Activated CD4-positive, alpha-beta T cell treated with anti-CD3 and anti-CD28 coated beads, Interleukin-2, amount 50 U/mL, for 4 hours (primary cell): ENCODE measurements at places on chromosomes 4 and X.

DNA sequence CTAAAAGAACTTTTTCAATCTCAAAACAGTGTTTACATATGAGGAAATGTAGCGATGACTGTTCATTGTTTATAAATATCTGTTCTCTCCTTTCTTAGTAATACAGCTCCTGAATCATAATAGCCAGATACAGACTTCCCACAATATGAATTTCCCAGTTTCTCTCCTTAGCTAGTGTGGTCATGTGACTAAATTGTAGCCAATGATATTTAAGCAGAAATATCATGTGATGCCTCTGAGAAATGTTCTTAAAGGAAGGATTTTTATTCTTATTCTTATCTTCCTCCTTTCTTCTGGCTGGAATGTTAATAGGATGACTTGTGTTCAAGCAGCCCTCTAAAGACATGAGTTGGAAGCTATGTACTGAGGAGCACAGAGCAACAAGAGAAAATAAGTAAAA is 383.7 kb upstream of the ATOH1 start:
- DNase-seq, result no peak

DNA sequence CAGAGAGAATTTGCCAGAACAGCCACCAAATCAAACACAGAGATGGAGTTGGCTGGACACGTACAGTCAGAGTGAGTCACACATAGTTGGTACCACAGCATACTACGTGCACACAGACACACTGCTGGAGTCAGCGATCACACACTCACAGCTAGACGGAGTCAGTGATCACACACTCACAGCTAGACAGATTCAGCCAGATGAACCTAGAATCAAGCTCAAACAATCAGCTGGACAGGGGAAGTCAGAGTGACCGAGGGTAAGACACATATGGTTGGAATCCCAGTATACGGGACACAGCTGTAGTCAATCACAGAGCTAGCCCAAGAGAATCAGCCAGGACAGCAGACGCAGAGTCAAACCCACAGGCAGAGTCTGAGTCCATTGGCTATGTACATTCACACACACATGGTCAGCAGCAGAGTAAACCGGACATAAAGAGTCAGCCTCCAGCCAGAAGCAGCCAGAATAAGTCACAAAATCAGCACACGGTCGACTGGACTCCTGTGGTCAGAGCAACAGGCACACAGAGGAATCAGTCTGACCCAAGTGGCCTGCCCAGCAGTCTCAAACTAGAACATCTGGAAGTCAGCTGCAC is 4.6 kb downstream of the SLC38A5 start:
- no peak for DNase-seq

DNA sequence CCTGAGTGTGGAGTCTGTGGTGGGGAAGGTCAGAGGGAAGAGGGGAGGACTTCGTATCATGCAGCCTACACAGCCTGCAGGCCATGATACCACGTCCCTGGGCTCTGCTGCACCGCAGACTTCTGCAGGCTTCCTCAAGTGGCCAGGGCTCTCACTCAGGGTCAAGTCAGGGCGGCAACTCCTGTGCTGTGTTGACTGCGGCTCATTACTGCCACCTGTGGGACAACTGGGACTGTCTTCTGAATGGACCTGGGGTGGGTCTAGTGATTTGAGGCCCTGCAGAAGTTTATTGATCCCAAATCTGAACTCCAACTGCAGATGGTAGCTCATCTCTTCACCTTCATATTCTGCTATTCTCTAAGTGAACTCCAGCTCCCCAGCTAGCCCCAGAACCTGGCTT is 167.1 kb downstream of the NSUN7 start:
- no peak for DNase-seq

DNA sequence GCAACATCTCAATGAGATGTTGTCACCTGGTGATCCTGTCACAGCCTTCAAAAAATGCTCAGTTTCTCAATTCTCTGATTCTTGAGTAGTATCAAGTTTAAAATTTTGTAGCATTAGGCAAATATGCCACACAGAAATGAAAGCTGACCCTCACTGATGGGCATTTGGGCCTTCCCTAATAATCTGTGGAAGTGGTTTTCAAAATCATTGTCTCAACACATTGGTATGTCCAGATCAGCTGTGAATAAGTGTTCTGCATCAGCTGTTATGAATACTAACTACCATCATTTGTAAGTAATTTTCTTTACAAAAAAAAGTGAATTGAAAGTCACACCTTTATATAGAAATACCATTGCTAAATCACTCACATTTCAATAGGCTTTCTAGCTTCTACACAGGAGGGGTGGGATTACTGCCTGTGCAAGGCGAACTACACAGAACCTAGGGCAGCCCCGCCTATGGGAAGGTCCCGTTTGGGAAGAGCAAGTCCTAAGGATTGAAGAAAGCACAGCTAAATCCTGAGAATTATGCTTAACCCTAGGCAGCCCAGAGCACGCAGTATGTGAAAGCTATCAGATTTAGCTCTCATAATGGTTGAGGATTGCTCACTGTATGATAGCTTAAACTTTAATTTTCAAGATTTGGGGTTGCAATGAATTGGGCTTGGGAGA is 73.4 kb downstream of the GPC3 start:
- DNase-seq, result no peak

DNA sequence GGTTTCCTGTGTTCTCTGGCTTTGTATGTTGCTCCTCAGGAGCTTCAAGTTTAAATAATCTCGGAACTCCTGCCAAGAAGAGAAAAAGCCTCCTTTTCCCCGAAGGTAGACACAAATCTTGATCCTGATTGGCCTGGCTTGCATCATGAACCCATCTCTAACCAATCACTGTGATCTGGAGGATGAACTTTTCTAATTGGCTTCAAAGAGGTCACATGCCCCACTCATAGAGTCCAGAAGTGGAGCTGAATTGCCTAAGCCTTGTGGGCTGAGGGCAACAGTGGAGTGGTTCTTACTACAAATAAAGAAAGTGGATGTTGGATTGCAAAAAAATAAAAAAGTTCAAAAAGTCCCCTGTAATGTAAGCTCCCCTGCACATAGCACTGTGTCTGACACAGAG is 245.9 kb downstream of the MID1IP1 start:
- DNase-seq, result no peak

GRCh38 chrX:10021461-10022272 is 54.5 kb downstream of the CLDN34 start:
- no peak for DNase-seq

DNA sequence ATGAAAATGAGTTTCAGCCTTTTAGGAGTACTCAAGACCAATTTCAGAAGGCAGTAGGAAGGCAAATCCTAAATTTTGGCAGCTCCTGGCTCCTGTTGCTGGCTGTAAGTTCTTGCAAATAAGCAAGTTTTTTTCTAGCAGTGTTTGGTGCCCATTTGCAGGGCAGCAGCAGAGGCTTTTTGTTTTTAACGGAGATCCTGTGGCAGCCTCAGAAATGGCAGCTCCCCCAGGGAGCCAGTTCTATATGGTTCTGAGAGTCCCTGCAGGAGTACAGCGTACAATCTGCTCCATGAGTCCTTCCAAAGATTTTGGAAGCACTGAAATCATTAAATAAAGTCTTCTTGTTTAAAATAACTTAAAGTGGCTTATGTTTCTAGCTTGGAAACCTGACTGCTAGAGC is 171.9 kb downstream of the NDST4 start:
- DNase-seq, result no peak

DNA sequence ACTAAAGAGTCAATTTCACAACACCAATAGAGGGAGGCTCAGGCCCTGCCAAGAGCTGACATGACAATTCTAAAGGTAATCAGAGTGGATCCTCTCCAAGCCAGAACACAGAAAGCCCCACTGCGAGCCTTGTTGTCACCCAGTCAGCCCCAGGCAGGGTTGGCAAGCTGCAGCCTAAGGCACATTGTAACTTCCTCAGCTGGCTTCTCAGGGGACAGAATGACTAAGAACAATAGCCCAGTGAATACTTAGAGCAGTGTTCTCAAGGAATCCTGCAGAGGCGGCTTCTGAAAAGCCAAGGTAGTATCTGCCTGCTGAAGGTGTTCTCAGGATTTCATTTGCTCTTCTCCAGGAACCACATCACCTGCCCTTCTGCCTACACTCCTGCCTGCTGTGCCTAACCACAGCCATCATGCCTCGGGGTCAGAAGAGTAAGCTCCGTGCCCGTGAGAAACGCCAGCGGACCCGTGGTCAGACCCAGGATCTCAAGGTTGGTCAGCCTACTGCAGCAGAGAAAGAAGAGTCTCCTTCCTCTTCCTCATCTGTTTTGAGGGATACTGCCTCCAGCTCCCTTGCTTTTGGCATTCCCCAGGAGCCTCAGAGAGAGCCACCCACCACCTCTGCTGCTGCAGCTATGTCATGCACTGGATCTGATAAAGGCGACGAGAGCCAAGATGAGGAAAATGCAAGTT is at the start of gene MAGEB4:
MAGEB4 (plus strand) TSS at position 277 of the 692 bp plus-strand sequence; CDS start at position 413, 136 bp downstream.
- no peak for DNase-seq

GRCh38 chrX:153416781-153417450 is 5.6 kb downstream of the ZFP92 start:
- DNase-seq, result no peak

- no peak for DNase-seq
Measured at GRCh38 chr4:109411964-109412363, 21.7 kb upstream of the SEC24B start.

GRCh38 chrX:78075787-78076389 is 28.2 kb upstream of the PGK1 start:
- no peak for DNase-seq

DNA sequence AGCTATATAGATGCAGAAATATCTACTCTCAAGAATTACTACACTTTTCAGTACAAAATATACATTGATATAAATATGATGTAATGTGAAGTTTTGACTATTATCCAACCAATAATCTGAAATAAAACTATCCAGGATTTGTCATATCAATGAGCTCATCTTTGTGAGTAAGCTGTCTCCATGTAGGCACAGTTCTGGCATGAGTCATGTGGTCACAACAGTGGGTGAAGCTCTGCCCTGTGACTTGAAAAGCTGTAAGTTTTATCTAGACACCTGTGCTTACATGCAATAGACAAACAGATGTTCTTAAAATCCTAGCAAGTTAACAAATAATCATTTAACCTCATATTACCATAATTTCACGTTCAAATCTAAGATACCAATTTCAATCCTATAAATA is 192.7 kb downstream of the GABRG1 start:
- DNase-seq, result no peak

DNA sequence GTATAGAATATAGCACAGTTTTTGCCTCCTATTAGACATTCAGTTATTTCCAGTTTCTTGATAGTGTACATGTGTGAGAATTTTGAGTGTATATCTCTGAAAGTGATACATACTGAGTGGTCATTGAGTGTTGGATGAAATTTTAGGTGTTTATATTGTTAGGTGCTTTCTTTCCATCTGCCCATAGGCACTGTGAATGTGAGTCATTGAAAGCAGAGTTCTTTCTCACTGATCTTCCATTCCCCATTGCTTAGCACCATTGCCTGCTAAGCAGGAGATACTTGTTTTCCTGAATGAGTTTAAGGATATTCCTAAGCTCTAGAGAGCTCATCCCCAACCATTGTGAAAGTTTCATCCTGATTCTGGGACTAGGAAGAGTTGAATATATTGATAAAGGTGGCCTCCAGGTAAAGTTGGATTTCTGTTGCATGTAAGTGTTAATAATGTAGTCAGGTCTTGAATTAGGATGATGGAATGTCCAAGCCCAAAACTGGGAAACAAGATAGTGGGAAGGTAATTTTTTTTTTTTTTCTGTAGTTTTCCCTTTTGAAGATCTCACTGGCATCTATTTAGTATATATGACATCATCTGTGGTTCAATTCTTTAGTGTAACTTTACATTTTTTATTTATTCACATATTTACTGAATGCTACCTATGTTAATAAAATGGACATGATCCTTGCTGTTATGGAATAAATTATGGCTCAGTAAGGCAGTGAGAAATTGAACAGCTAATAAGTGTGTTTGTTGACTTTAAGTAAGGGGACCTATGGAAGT is 22.1 kb downstream of the UBE2K start:
- DNase-seq, result no peak

DNA sequence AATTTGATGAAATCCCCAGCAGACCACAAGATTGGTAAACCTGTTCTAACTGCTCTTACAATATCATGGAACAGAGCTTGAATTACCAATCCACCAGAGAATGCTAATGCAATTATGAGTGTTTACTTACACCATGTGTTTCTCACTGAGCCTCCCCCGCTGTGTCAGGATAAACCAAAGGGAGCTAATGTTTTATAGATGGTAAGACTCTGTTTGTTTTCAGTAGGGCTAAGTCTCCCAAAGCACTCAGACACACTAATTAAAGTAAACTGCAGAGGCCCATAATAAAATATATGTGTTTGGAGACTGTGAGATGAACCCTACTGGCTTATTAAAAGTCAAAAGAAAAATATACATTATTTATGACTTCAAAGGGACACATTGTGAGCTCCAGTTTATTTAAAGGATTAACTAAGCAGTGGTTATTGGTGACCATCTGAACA is 261.7 kb upstream of the FAM241A start:
- no peak for DNase-seq

DNA sequence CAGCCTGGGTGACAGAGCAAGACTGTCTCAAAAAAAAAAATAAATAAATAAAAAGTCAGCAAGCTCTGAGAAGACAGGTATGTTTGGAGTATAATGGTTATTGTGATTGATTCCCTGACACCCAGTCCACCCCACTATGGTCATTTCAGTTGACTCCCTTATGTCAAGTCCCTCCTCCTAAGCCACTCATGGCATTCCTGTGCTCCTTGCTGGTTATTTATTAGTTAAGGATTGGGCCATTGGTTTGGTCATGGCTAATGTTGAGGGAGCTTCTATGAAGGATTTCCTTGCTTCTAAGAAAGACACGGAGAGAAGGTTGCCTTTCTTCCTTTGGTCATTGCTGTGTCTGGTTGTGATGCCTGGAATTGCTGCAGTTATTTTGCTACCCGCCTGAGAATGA is 140.1 kb downstream of the UCHL1 start:
- DNase-seq, result no peak

DNA sequence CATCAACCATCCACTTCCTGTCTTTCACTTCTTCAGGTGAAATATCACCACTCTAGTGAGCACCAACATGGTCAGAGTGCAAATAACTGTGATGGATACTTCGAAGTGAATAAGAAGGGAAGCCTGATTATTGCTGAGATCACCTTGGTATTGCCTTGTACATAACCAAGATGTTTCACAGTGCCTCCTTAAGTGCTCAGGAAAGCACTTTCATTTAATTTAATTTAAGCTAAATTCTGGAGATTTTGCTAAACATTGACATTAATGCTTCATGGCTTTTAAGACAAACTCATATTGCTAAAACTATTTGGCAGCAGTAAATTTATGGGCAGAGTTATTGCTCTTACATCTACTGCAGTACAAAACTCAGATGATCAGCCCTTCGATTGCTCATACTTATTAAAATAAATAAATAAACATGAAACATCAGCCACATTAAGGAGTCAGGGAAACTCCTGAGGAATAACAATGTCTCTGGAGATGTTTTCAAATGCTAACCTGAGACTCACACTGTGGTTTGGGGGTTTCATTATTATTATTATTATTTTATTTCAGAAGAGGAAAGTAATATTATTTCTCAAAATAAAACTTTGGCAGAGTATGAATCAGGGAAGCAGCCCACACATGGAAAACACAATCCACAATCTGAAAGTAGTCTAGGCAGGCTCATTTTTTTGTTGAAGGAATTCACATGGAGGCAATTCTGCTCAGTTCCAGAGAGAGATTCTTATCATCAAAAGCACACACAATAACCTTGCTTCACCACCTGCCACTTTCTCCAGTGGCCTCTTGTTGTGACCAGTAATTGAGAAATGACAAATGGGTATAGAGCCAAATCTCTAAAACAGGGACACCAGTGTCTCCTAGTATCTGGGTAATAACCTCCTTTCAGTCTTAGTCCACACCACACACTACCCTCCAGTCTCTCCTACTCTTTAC is 344.2 kb downstream of the MAPK10 start:
- no peak for DNase-seq

GRCh38 chrX:136538811-136539210 is 6.8 kb downstream of the VGLL1 start:
- DNase-seq, result no peak

GRCh38 chr4:56940971-56941370 is 33.3 kb downstream of the REST start:
- DNase-seq, result no peak
